ENCODE measurements at places on chromosomes 7 and 10.

- DNase-seq = no peak
These were observed 21.5 kb downstream of the CLDN12 start for GRCh38 chr7:90424720-90425119.

- DNase-seq = no peak
These were observed 128.4 kb upstream of the SMIM30 start for GRCh38 chr7:113246738-113247137.

DNA sequence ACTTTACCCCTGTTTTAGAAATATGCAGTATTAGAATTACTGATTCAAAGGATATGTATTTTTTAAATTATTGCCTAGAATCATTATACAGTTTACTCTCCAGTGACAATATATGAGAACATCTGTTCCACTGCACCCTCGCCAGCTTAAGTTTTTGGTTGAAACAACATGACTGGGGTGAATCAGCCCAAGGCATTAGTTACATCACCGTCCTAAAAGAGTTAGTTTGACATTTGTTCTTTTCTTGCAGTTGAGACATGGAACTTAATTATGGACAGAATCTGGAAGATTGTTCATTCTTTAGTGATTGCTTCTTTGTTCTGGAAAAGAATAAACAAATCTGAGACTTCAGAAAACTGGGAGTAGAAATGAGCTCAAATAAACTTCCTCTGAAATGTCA, 167.3 kb upstream of the DKK1 start:
- DNase-seq = no peak

- DNase-seq = no peak
These were observed 10.6 kb upstream of the SLC18A3 start for GRCh38 chr10:49599546-49599945.

DNA sequence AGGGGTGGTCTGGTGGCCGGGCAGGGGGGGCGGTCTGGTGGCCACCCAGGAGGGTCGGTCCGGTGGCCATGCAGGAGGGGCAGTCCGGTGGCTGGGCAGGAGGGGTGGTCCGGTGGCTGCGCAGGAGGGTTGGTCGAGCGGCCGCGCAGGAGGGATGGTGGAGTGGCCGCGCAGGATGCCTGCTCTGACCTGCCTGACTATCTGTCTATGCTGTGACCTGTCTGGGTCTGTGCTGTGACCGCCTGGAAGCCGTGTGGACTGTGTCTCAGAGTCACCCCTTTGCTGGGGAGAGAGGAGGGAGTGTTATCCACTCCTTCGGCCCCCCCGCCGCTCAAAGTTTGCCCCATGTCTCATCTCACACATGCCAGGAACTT, 113.2 kb downstream of the ACTR3B start:
- DNase-seq = no peak

GRCh38 chr7:4017081-4017480, 665.0 kb upstream of the FOXK1 start:
- no peak for DNase-seq

GRCh38 chr7:99379043-99379577, 4.6 kb downstream of the ARPC1B start:
- no peak for DNase-seq

GRCh38 chr7:83478616-83479015, 170.3 kb downstream of the SEMA3E start:
- DNase-seq = no peak

- no peak for DNase-seq
These were observed 148.1 kb upstream of the GDF10 start for GRCh38 chr10:47151920-47152319.

DNA sequence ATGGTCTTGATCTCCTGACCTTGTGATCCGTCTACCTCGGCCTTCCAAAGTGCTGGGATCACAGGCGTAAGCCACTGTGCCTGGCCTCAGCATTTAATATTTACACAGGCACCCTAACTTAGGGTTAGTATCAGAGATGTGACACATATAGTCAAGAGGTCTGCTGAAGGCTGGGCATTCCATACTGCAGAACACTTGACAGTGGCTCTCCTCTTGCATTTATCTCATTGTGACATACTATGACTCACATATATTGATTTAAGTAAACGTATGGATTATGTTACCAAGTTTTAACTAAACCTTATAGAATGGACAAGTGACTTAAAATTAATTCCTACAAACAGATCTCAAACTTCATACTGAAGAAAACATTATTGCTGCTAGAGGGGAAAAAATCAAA, 36.6 kb downstream of the BRAF start:
- DNase-seq = no peak

DNA sequence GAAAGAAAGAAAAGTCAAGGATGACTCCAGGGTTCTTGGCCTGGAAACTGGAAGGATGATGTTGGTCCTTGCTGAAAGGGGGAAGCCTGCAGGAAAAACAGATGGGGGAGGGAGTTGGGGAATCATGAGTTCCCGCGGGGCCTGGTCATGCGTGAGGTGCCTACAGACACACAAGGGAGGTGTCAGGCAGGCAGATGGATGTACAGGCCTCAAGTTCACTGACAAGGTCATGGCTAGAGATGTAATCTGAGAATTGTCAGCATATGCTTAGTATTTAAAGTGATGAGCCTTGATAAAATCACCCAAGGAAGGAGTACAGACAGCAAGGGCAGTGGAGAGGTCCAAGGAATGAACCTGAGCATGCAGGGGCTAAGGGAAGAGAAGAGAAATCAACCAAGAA, 46.8 kb downstream of the DLG5 start:
- DNase-seq = no peak

- DNase-seq = no peak
These were observed 57.0 kb upstream of the DKK1 start for GRCh38 chr10:52256832-52257691.

- DNase-seq = no peak
These were observed 128.4 kb downstream of the ELMO1 start for GRCh38 chr7:37320140-37320847.

DNA sequence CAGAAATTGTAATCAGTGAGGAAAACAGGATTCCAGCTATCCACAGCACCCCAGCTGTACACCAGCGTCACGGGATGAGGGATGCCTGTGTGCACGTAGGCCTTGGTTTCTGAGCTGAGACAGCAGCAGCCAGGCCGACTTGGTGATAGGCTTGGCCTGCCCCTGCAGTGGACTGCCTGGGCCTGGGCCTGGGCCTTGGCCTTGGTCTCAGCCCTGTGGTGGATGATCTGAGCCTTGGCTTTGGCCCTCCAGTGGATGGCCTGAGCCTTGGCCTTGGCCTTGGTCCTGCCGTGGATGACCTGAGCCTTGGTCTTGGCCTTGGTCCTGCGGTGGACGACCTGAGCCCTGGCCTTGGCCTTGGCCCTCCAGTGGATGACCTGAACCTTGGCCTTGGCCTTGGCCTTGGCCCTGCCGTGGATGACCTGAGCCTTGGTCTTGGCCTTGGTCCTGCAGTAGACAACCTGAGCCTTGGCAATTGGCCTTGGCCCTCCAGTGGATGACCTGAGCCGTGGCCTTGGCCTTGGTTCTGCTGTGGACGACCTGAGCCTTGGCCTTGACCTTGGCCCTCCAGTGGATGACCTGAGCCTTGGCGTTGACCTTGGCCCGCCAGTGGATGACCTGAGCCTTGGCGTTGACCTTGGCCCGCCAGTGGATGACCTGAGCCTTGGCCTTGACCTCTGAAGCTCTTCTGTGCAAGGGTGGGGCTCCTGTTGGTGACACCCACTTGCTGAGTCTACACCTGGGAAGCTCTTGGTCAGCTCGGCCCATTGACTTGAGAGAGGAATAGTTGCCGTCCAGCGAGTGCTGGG, 93.8 kb downstream of the CUX1 start:
- no peak for DNase-seq

- DNase-seq = no peak
These were observed 7.8 kb upstream of the PANK1 start for GRCh38 chr10:89652806-89653370.

DNA sequence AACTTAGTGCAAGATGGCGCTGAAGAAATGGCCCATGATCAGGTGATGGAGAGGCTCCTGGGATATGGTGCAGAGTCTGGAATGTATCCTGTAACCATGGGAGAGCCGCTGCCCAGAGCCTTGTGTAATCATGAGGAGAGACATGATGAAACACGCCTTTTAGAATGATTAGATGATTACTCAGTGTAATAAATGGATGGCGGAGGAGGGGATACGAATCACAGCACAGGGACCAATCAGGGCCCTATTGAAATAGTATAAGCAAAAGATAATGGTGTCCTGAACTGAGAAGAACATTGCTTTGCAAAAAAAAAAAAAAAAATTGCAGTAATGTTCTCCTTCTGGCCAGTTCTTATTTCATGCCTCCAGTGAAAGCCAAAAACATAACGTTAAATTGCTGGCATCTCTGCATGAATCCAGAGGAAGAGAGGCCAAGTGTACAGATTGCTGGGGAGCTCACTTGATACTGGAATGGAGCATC, 668.5 kb upstream of the AUTS2 start:
- DNase-seq = no peak
